ENCODE measurements at places on chromosomes 5 and 9.

- DNase-seq = no peak
These were observed 19.7 kb upstream of the OR2K2 start for GRCh38 chr9:111349766-111350165.

GRCh38 chr9:3541206-3541605 is 15.4 kb upstream of the RFX3 start:
- no peak for DNase-seq

- DNase-seq = no peak
These were observed 112.5 kb upstream of the IER5L start for GRCh38 chr9:129290606-129291005.

GRCh38 chr9:75133396-75133795 is 45.1 kb downstream of the OSTF1 start:
- no peak for DNase-seq

DNA sequence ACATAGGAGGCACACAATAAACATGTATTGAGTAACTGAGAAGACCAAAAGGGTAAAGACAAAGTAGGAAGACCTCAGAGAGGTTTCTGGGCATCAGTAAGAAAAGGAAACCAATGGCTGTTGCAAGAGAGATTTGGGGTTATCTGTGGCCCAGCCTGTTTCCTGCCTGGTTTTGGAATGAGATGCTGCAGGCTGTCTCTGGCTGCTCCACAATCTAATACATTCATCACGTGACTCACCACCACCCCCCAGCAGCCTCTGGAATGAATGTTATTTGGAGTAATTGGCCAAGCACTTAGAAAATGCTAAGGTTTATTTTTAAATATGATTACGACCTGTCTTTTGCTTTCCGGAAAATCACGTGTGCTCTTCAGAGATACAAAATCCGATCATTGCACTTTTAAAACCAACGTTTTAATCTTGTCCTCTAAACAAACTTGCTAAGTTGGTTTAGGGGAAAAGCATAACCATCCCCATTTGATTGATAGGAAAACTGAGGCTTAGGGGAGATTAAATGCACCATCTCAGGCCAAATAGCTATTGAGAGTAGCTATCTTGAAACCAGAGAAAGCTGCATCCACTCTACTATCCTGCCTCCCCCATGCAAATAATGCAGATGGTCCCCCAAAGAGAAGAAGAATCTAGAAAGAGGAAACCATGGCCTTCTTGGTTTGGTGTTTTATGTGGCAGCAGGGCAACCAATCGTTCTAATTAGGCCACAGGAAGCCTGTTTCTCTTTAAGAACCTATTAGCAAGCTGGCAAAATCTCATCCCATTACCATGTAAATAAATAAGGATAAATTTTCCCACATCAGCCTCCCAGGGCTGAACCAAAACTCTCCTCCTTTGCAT is 151.8 kb upstream of the ADRA1B start:
- DNase-seq = no peak

DNA sequence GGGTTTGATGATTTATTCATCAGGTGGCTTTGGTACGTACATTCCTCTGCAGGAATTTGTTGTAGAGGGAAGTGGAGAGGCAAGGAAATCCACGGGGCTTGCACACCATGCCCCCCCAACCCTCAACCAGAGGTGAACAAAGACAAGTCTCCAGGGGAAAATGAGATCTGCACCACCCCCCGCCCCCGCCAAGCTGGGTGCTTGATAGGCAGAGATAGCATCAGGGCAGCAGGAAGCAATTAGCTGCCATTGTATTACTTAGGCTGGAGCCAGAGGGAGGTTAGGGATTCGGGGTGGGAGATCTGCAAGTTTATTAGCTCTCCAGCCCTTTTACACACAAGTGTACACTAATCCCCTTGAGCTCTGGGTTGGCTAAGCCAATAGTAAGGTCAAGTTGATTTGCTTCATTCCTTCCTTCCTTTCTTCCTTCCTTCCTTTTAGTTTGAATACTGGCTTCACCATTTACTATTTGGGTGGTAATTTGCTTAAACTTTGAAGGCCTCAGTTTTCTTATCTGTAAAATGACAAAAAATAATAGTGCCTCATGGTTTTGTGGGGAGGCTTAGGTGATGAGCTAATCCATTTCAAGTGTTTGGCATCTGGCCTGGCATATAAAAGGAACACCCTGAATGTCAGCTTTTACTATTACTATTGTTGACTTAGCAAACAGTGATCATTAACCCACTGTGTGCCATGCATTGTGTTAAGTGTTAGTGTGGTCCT is 34.1 kb downstream of the SPRY4 start:
- no peak for DNase-seq

DNA sequence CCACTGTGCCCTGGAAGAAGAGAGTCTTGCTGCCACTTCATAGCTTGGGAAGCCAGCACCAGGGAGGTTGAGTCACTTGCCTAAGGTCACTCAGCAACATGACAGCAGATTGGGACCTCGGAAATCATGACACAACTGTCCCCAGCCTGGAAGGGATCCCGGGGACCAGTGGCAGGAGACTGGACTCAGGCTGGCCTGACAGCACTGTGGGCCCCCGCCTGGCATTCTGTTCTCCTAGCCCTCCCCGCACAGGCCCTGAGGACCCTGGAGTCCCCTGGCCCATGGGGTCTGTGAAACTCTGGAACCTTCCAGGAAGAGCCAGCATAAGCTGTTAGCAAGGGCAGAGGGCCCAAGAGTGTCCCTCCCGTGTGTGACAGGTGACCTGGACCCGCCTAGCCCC is 64.9 kb downstream of the COL5A1 start:
- no peak for DNase-seq

GRCh38 chr5:30574761-30575160 is 618.7 kb upstream of the CDH6 start:
- DNase-seq = no peak

GRCh38 chr9:122844137-122844536 is 15.7 kb upstream of the PDCL start:
- no peak for DNase-seq

GRCh38 chr5:100270023-100270771 is 265.0 kb upstream of the FAM174A start:
- DNase-seq = no peak

DNA sequence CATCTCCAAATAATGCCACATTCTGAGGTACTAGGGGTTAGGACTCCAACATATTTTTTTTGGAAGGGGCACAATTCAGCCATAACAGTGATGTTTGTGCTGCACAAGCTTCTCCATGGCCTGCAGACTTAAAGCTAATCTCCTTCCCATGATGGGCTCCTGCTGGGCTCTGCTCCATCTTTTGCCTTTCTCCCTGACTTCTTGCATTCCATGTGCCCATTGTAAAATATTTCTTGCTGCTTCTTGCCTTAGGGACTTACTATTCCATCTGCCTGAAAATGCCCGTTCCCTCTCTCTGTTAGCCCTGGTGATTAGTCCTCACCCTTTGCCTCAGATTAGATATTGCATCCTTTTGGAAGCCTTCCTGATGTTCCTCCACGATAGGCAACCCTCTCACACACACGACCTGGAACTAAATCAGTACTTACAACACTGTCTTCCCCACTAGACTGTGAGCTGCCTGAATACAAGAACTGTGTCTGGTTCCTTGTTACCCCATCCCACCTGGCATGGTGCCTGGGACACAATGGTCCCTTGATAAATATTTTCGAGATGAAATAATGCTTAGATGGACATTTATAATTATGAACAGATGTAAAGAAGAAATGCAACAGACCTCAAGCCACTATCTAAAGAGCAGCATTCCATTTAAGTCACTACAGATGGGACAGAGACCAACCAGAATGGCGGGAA is 33.5 kb downstream of the OR1J1 start:
- DNase-seq = no peak

DNA sequence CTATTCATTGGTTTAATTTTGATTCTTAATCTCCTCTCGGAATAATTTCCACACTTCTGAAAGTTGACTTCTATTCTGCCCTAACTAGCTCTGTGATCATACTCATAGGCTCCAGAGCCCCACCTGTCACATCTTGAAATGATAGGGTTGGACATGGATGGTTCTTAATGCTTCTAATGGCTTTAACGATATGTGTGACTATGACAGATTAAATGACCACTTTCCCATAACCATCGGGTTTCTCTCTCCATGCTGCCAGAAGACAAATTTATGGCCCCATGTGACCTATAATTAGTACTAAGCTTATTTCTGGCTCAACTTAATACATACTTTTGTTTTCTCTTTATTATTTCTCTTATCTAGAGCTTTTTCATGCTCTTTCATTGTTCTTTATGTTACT is 251.1 kb upstream of the TUT7 start:
- DNase-seq = no peak

GRCh38 chr5:78985725-78986223 is 664 bp upstream of the ARSB start:
- peak; percentile 7 for DNase-seq

GRCh38 chr5:157502143-157502647 is 42.2 kb downstream of the NIPAL4 start:
- no peak for DNase-seq

GRCh38 chr5:142079306-142079721 is 29.3 kb upstream of the NDFIP1 start:
- DNase-seq = no peak

GRCh38 chr5:133589286-133589685 is 23.1 kb downstream of the FSTL4 start:
- DNase-seq = no peak

GRCh38 chr5:54518146-54518817 is 723 bp downstream of the SNX18 start:
- DNase-seq = peak; percentile 40

DNA sequence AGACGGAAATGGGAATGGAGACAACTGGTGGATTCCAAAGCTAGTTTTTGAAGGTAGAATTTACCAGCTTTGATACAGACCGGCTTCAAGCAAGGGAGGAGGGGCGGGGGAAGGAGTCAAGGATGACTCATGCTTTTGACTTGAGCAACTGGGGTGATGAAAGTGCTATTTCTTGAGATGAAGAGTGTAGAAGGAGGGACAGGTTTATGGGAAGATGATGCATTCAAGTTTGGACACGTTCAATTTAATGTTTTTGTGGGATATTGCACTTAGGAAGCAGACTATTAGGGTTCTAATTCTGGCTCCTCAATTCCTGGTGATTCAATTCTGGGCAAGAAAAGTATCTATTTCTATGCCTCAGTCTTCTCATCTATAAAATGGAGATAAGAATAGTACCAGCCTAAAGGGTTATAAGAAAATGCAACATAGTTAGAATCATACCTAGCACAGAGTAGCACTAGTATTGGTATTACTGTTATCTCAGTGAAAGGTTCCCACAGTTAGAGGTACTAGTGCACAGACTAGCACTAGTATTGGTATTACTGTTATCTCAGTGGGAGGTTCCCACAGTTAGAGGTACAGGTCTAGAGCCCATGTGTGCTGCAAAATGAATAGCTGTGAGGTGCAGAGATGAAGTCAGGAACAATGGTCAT is 4.6 kb downstream of the NIPAL4 start:
- peak; percentile 15 for DNase-seq

DNA sequence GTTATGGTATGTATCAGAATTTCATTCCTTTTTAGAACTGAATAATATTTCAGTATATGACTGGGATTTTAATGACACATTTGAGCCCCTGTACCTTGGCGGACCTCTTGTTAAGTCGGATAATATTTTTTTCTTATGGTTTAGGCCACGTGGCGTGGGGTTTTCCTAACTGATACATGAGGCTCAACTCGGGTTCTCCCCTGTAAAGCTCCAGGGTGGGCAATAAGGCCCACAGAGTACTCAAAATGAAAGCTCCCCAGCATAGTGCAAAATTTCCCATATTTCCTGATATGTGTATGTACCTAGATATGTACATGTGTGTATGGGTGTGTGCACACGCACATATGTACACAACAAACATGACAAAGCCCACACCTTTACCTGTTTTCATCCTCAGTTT is 24.5 kb downstream of the TICAM2 start:
- no peak for DNase-seq

DNA sequence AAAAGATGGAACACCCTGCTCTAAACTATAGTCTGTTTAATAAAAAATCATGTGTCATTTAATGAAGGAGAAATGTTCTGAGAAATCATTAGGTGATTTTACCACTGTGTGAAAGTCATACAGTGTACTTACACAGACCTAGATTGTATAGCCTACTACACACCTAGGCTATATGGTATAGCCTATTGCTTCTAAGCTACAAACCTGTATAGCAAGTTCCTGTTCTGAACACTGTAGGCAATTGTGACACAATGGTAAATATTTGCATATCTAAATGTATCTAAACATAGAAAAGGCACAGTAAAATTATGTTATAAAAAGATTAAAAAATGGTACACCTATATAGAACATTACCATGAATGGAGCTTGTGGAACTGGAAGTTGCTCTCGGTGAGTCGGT is 40.6 kb downstream of the EFNA5 start:
- no peak for DNase-seq

- no peak for DNase-seq
These were observed 145.4 kb downstream of the ENTREP1 start for GRCh38 chr9:69470186-69470977.

GRCh38 chr9:113601656-113602055 is 138.1 kb downstream of the RGS3 start:
- no peak for DNase-seq

- no peak for DNase-seq
These were observed 328.8 kb upstream of the BRINP1 start for GRCh38 chr9:119697996-119698395.

GRCh38 chr5:891837-892393 is 686 bp downstream of the BRD9 start:
- DNase-seq = no peak

DNA sequence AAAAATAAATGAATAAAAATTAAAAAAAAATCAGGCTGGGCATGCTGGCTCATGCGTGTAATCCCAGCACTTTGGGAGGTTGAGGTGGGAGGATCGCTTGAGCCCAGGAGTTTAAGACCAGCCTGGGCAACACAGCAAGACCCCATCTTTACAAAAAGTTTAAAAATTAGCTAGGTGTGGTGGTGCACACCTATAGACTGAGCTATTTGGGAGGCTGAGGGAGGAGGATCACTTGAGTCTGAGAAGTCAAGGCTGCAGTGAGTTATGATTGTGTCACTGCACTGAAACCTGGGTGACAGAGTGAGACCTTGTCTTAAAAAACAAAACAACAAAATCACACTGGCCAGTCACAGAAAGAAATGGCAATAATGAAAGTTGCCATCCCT is 3.4 kb upstream of the CNTRL start:
- no peak for DNase-seq

GRCh38 chr5:39341896-39342295 is 22.4 kb downstream of the C9 start:
- DNase-seq = no peak

GRCh38 chr9:25964239-25964638 is 286.0 kb upstream of the TUSC1 start:
- no peak for DNase-seq

- DNase-seq = no peak
These were observed 76.0 kb downstream of the IPO11 start for GRCh38 chr5:62488531-62488930.

DNA sequence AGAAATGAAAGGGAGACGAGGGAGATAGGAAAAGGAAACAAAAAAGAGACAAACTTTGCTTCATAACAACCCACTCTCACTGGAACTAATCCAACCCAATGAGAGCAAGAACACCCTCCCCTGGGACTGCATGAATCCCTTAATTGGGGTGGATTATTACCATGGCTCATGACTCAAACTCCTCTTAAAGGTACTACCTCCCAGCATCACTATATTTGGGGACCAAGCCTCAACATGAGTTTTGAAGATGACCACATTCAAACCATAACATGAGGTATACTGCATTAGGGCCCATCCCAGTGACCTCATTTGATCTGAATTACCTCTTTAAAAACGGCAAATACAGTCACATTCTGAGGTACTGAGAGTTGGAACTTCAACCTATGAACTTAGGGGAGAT is 8.0 kb downstream of the MTAP start:
- no peak for DNase-seq

GRCh38 chr5:116410336-116410890 is 164.2 kb downstream of the SEMA6A start:
- DNase-seq = no peak

- DNase-seq = no peak
These were observed 23.5 kb downstream of the PDGFRB start for GRCh38 chr5:150131978-150132694.

All from stimulated activated CD8-positive, alpha-beta memory T cell treated with anti-CD3 and anti-CD28 coated beads, Interleukin-4, amount 100 ng/mL, for 4 hours (primary cell).